SK-MEL-5 (cell line): ENCODE measurements at places on chromosomes 6 and 20. TPM values are rescaled to one million over a fixed set of nuclear protein-coding genes. Genes with fewer than 3 reads are reported as not detected.

SPAG4 gene
- 1.8 and 2.7 TPM in 2 replicates for total RNA-seq

DDX43 gene
- total RNA-seq = not detected in 2 replicates

MATN4 gene
- total RNA-seq = 0.42 and 0.59 TPM in 2 replicates

NFATC2 gene
- total RNA-seq = 1.8 and 2.6 TPM in 2 replicates

MDFI gene
- total RNA-seq = 0.21 TPM in 2 replicates

AFDN gene
- 47.2 and 47.5 TPM in 2 replicates for total RNA-seq

REPS1 gene
- total RNA-seq = 66.4 and 76.0 TPM in 2 replicates

SYNDIG1 gene
- not detected in 2 replicates for total RNA-seq

EMILIN3 gene
- 0.16 and 0.24 TPM in 2 replicates for total RNA-seq

NMBR gene
- not detected in 2 replicates for total RNA-seq

HMGN3 gene
- 86.4 and 87.5 TPM in 2 replicates for total RNA-seq

LRRC73 gene
- total RNA-seq = 0.42 and 0.64 TPM in 2 replicates

WFDC10B gene
- total RNA-seq = not detected in 2 replicates

AURKA gene
- total RNA-seq = 65.1 and 68.5 TPM in 2 replicates

SOX18 gene
- 0.37 TPM in 1 of 2 replicates, not detected in the other for total RNA-seq

RPS10 gene
- total RNA-seq = 2,553 and 2,938 TPM in 2 replicates

MRPS18B gene
- 126 and 141 TPM in 2 replicates for total RNA-seq

TTK gene
- 29.8 and 31.3 TPM in 2 replicates for total RNA-seq

CMTR1 gene
- total RNA-seq = 32.4 and 32.9 TPM in 2 replicates
